SK-MEL-5 (cell line): ENCODE measurements at places on chromosomes 7 and 10. TPM values are rescaled to one million over a fixed set of nuclear protein-coding genes. Genes with fewer than 3 reads are reported as not detected.
A peak's percentile ranks its signal among the peaks of the same experiment; 100 is the strongest.

- no peak for DNase-seq
These were observed 3.2 kb downstream of the MAFK start for GRCh38 chr7:1533547-1534329.

DNA sequence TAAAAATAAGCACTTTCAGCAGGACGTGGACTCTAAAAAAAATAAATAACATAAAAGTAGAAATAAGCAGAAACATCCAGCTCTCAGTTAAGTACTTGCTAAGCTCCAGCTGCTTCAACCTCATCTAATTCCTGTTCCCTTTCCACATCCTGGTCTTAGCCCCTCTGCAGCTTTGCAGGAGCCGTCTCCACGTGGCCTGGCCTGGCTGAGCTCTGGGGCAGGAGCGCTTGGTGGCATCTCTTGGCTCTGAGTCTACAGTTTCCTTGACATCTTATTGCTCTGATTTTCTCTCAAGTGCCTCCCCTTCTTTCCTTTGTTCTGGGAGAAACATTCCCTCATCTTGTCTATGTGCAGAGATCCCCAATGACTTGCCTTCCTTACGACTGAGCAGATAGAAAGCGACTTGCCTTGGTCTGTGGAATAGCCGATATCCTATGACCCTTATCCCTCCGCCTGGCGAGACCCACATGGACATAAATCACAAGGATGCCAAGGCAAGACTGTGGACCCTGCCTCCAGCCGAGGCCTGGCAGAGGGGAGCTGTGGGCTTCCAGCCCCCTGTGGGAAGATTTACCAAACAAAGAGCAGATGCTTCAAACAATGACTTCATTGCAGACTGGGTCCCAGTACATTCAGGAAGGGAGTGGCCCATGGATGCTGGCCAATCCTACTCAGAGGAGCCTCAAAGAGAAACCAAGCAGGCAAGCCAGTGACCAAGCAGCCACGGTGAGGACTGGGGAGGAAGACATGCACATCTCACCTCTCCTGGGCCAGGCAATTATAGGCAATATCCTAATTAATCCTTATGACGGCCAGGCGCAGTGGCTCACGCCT lies 61.9 kb downstream of the SPOCK2 start:
- DNase-seq = no peak

DNA sequence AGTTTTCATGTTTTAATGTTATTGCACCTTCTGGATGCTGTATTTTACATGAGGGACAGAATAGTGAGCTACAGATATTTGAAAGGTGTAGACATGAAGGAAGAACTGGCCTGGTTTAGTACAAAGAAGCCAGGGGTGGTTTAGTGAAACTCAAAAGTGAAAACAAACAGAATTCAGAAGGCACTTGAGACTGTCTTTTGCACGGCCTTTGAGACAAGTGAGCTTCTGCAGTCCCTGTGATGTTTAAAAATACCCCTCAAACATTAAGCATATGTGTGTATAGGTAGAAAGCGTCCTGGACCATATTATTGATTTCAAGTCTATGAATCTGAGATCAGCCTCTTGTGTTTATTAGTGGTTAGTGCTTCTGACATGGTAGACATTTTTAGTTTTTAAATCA lies 118.9 kb downstream of the CDK14 start:
- no peak for DNase-seq

- DNase-seq = no peak
These were observed 29.4 kb upstream of the ANLN start for GRCh38 chr7:36360244-36360643.

GRCh38 chr7:155972247-155972646 lies 160.0 kb upstream of the SHH start:
- DNase-seq = no peak

DNA sequence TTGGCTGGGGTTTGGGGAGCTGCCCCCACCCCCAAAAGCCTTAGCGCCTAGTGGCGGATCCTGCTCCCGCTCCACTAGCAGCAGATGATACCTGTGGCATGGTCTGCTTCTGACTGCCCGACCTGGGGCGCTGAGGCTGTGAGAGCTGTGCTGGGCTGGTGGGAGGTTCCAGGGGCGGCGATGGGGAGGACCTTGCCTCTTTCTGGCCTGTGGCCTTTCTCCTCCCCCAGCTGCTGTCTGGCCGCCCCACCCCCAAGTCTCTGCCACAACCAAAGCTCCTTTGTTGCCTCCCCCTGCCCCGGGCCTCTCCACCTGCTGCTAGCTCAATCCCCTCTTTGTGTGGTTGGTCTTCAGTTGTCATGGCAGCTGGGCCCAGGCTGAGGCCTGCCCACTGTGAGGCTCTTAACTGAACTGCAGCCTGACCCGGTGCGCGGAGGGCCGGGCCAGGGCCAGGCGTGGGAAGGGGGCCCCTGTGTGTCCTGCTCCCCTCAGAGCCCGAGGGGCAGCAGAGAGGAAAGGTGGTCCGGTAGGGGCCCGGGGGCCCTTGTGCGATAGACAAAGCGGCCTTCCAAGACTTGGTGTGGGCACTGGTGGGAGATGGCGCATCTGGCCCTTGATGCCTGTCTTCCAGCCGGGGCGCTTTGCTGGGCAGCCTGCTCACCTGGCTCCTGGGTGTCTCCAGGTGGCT lies 4.7 kb downstream of the ZNF775 start:
- peak; percentile 99 for DNase-seq

DNA sequence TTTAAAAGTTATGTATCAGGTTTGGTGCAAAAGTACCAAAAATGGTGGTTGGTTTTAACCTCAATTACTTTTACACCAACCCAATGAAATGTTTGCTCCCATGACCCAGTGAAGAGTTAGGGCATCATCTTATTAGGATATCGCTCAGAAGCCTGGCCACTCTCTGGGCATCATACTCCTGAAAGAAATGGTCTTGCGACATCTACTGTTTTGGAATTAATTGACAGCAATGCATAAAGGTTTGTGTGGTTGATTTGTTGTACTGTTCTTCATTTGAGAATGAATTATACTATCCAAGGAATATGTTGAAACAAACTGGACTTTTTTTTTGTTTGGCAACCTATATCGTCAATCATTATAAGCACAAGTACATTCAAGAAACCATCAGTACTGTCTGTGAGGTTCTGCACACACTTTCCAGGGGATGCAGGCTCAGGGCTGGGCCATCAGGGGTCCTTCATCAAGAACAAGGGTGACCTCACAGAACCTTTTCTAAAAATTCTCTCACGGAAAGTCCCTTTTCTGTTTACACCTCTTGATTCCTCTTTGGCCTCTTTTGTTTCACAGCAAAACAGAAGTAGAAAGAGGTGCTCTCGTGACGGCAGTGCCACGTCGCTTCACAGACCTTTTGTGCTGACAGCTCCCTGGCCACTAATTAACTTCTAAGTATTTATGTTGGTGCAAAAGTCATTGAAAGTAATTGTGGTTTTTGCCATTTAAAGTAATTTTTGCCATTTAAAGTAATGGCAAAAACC lies 117.2 kb upstream of the KLF6 start:
- DNase-seq = peak; percentile 51

DNA sequence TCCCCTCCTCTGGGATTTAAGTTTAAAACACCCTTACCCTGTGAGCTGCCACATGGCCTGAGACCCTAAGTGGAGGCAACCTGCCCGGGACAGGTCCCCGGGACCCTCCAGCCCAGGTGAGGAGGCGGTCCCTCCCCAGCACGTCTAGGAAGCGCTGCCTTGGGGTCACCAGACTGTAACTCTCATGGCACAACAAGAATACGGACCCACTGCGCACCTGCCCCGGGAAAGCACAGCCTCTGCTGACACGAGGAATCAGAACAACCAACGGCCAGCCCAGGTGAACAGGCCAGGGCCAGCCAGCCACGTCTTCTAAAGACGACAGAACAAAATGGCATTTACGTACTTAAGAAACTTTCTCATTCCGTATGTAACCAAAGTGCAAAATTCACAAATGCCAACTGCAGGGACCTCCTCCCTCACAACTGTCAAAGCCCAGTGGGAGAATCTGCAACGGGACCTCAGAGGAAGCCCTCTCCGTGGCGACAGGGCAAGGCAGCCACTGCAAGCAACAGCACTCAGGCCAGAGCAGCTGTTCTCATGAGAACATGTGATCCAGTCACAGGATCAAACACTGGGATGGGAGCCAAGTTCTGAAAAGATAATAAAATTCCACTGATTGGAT lies 208.4 kb downstream of the DIP2C start:
- peak; percentile 51 for DNase-seq

- DNase-seq = no peak
These were observed 829.0 kb downstream of the TNS3 start for GRCh38 chr7:46752881-46753366.

DNA sequence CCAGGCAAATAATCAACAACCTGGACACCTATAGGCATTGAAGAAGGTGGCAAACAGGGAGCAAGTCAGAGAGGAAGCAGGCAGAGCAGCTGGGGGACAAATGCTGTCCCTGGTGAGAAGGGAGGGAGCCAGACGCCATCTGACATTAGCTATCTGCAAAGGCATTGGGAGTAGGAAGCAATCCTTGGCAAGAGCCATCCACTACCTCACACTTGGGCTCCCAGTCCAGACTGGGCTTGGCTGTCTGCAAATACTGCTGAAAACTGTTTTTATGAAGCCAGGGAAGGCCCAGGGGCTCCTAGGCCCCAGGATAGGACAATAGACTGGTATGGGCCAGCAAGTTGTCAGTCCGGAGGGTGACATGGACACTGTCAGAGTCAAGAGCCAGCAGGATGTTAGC lies 132.5 kb downstream of the SORBS1 start:
- no peak for DNase-seq

DNA sequence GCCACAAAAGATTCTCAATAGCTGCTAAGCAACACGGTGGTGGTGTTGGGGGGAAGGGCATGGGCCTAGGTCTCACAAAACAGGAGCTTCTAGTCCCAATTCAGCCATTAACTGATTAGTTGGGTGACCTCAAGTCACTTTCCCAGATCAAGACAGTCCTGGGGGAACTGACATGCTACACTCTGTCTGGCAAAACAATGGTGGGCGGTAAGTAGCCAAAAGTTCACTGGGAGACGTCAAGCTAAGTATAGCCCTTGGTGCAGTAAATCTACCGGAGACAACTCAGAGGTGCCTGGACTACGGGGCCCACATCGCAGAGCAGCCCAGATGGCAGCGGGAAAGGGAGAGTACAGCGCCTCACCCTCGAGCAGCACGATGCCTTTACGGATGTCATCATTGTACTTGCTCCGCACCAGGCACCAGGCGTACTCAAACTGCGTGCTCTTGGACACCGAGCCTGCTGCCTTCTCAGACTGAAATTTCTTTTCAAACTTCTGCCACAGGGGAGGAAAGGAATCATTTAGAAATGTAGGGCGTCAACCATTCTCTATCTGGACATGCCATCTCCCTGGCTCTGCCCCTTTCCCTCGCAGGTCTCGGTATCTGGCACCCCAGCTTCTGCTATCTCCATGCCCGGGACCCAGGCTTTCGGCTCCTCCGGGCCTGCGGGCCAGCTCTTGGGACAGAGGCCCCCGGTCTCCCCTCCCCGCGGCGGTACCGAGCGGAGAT lies 1.1 kb downstream of the FIS1 start:
- no peak for DNase-seq

GRCh38 chr7:74579800-74580685 lies 77.5 kb upstream of the GTF2I start:
- DNase-seq = no peak

DNA sequence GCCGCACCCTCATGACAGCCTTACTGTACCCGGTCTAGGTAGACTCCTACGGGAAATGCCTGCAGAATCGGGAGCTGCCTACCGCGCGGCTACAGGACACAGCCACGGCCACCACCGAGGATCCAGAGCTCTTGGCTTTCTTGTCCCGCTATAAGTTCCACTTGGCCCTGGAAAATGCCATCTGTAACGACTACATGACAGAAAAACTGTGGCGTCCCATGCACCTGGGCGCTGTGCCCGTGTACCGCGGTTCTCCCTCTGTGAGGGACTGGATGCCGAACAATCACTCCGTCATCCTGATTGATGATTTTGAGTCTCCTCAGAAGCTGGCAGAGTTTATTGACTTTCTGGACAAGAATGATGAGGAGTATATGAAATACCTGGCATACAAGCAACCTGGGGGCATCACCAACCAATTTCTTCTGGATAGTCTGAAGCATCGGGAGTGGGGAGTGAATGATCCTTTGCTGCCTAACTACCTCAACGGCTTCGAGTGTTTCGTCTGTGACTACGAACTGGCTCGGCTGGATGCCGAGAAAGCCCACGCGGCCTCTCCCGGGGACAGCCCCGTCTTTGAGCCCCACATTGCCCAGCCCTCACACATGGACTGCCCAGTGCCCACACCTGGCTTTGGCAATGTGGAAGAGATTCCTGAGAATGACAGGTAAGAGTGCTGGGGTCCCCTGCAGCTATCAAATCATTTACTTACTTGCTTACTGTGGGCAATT lies 8.5 kb upstream of the CHCHD1 start:
- DNase-seq = no peak

DNA sequence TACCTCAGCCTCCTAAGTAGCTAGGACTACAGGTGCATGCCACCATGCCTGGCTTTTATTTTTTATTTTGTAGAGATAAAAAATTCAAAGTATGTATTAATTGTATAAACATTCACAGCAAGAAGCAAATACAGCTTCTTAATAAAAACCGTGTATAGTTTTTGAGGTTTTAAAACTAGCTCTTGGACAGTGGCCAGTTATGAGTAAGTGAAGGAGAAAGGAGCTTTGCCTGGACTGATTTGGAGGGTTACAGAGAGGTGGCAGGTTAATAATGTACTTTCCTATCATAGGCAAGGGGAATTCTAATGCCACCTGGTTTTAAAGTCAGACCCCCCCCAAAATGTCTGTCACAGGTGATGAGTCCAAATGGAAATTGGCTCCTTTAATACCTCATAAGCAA lies 43.4 kb downstream of the ZNRF2 start:
- no peak for DNase-seq

DNA sequence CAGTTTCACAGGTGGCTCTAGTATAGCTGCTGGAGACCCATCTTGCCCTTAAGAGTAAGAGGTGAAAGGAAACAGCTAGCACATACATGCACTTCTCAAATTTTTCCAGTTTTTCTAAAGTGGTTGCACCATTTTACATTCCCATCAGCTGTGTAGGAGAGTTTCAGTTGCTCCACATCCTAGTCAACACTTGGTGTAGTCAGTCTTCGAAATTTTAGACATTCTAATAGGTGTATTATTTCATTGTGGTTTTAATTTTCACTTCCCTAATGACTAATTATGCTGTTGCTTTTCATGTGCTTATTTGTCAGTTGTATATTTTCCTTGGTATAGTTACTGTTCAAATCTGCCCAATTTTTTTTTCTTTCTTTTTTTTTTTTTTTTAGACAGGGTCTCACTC lies 9.5 kb upstream of the HACD1 start:
- DNase-seq = no peak

Gene KLF14
- total RNA-seq = 0.69 and 1.0 TPM in 2 replicates

Gene GDF2
- not detected in 2 replicates for total RNA-seq

Gene ARL3
- total RNA-seq = 2.6 and 2.8 TPM in 2 replicates

Gene FGL2
- not detected in 2 replicates for total RNA-seq

Gene LRRC18
- not detected in 2 replicates for total RNA-seq

Gene PSD
- 0.40 and 0.61 TPM in 2 replicates for total RNA-seq

Gene MMD2
- not detected in 2 replicates for total RNA-seq

Gene SPDYE5
- total RNA-seq = 0.05 TPM in 1 of 2 replicates, not detected in the other
